Pancreas (tissue), 10 donors: ENCODE measurements at places on chromosomes 7 and 10.

GRCh38 chr10:51445588-51445987, 253.8 kb downstream of the CSTF2T start:
- no peak for DNase-seq

DNA sequence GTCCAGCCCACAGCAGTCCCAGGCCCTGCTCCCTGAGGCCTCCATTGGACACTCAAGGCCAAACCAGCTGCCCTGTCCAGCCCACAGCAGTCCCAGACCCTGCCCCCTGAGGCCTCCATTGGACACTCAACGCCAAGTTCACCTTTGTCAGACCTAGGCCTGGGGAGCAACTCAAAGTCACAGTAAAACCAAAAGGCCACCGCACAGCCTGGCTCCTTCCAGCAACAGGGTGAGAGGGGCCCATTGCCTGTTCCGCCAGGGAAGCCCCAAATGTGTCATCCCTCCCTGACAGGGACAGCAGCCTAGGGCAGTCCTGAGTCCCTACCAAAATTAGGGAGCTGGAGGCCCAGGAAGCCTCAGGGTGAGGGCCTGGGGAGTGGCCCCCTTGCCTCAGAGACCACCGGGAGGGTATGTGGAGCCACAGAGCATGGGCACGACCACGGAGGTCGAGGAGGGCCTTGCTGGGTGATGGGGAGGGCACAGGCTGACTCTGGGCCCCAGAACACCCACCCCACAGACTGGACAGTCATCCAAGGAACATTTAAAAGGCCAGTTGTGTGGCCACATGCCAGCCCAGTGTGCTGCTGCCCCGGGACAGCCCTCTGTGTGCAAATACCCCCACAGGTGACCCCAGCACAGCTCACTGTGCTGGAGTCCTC, 66.5 kb upstream of the PPP2R2D start:
- no peak for DNase-seq

GRCh38 chr7:68925241-68925640, 673.0 kb upstream of the AUTS2 start:
- DNase-seq = no peak

DNA sequence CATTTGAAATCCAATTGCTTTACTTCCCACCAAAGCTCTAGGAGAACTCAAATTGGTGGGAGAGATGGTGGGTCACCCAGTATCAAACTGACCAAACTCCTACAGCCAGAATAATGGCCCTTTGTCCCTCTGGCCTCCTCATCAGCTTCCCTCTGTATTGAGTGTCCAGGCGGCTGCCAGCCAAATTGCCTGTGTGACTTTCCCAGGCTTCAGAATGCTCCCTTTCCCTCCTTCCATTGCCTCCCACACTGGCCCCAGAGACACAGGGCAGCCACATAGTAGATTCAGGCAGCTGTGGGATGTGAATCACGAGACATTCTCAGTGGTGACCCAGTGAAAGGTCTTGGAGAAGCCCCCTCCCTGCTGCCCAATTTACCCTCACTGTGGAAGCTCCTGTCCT, 12.7 kb upstream of the VDAC2 start:
- DNase-seq = no peak

DNA sequence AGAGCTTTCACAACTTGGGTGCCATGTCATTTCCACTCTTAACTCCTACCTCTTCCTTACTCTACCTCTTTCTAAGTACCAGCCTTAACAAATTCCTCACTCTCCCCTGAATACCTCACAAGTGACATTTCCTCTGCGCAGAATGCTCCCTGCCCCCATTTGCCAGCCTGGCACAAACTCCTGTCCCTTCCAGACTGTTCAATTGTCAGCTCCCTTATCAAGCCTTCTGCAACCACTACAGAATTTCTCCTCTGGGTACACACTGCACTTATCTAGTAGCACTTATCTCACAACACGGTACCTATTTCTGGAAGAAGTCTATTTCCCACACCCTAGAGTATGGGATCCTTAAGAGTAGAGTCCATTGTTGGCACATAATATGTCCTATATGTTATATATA, 39.1 kb upstream of the ANAPC16 start:
- DNase-seq = no peak

DNA sequence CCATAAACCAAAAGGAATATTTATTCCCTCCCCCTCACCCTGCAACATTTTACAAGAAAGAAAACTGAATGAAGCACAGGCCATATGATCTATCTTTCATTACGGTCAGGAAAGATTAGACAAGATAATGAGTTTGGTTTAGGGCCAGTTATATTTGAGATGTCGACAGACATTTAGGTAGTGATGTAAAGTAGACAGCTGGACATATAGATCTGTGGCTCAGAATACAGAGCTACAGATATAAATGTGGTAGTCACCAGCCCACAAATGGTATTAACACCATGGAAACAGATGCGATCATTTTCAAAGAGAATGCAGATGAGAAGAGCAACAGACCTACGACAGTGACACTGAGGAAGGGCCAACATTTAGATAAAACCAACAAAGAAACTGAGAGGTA, 142.5 kb downstream of the SRPK2 start:
- DNase-seq = no peak

GRCh38 chr10:67541411-67541810, 154.6 kb downstream of the CTNNA3 start:
- DNase-seq = no peak

GRCh38 chr10:78474743-78475142, 441.1 kb downstream of the RPS24 start:
- no peak for DNase-seq
